ENCODE measurements at places on chromosomes 6 and 20. TPM values are rescaled to one million over a fixed set of nuclear protein-coding genes. Genes with fewer than 3 reads are reported as not detected.

The LY6G6D gene
- not detected for total RNA-seq

The SEMG1 gene
- not detected for total RNA-seq

The TNFRSF6B gene
- total RNA-seq, result 9.9 TPM

The OLIG3 gene
- total RNA-seq, result not detected

The KHDC1L gene
- total RNA-seq, result not detected

The KHDRBS2 gene
- total RNA-seq, result not detected

The NMBR gene
- total RNA-seq, result not detected

The SLC32A1 gene
- total RNA-seq, result not detected

DNA sequence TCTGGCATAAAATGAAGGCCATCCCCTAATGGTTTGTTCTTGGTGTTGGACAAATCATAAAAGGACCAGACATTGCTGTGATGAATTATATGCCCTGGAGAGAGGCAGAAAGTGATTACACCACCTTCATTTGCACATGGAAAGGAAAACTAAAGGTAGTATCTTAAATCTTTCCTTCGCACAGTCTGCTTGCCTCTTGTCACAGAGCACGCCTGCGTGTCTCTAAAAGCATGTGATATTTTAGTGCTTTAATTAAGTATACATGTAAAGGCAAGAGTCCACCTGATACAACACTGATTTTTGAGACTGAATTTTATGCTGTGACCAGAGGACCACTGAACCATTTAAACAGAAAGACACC lies 28.8 kb upstream of the PLAGL1 start:
- no peak for DNase-seq

DNA sequence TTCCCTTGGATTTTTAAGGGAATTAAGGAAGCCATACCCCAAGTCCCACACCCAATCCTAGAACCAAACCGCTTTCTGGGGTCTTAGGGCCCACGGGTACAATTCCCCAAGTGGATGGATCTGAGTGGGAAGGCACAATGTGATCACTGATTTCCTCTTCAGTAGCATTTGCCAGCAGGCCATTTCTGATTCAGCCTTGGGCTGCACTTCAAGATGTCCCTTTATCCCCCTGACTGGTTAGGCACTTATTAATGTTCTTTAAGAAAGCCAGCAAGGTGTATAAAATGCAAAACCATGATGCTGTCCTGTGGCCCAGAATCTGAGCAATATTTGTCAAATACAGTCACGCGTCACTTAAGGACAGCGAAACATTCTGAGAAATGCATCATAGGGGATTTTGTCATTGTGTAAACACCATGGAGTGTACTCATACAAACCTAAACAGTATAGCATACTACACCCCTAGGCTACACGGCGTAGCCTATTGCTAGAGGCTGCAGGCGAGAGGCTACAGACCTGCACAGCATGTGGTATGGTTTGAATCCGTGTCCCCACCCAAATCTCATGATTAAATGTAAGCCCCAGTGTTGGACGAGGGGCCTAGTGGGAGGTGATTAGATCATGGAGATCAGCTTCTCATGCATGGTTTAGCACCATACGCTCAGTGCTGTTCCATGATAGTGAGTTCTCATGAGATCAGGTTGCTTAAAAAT lies 234.2 kb downstream of the NRN1 start:
- no peak for DNase-seq

GRCh38 chr20:48844996-48845395 lies 17.2 kb upstream of the PREX1 start:
- DNase-seq, result no peak

- DNase-seq, result no peak
Observed at GRCh38 chr20:38460040-38460623, 12.5 kb upstream of the RALGAPB start.

DNA sequence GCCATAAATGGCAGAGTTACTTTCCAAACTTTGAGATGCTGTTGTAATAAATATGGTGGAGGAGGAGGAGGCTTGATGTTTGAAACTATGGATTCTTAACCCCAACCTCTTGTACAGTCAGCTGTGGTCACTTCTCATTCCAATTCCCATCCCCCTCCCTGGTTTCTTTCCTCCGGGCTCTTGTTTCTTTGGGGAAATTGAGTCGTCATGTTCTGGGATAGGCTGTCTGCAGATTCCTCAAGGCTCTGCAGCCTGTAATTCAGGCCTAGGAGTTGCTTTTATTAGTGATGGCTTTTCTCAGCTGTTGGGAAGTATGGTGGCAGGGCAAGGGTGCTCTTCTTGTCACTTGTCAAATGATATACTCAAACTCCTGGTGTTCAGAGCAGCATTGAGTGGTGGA lies 2.6 kb downstream of the PTK7 start:
- no peak for DNase-seq

DNA sequence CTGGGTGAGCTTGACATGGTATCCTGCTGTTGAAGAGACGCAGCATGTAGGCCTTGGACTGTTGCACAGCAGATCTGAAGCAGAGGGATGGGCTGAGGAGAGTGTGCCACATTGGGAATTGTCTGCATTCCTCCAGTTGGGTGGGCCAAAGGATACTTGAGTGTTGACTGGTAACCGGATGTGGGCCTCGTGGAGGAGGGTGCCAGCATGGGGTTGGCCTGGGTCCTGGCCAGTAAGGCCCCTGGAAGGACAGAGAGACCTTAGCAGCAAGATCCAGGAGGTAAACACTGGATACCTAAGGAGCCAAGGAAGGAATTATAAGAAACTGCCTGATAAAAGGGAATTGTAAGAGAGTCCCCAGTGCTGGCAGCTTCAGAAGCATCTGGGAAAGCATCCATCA lies 76.9 kb downstream of the FIG4 start:
- DNase-seq, result no peak

- no peak for DNase-seq
Observed at GRCh38 chr6:148955441-148955840, 208.6 kb downstream of the UST start.

DNA sequence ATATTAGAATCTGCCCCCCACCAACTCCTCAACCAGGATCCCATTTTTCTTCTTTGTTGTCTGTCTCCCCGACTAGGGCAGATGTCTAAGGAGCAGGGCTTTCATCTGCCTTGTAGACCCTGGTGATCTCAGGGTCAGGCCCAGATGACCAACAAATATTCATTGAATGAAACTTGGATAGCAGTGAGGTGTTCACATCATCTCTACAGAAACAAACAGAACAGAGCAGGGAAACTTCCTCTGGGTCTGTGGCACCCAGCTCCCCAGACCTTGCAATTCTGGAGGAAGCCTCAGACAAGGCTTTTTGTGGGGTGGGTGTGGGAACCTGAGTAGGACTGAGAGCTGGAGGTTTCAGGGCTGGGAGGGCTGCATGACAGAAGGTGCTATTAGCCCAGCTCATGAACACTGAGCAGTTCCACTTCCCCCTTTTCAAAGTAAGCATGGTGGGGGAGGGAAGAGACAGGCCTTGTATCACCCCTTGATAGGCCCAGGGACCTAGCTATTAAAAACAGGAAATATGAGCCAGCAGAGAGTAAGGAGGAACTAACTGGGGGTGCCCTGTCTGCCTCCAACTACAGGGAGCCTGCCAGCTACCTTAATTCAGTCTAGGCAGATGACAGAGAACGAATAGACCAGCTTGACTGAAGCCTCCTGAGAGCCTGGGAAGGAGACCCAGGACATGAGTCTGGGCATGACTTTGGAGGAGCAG lies 37.3 kb upstream of the TOP1 start:
- no peak for DNase-seq

DNA sequence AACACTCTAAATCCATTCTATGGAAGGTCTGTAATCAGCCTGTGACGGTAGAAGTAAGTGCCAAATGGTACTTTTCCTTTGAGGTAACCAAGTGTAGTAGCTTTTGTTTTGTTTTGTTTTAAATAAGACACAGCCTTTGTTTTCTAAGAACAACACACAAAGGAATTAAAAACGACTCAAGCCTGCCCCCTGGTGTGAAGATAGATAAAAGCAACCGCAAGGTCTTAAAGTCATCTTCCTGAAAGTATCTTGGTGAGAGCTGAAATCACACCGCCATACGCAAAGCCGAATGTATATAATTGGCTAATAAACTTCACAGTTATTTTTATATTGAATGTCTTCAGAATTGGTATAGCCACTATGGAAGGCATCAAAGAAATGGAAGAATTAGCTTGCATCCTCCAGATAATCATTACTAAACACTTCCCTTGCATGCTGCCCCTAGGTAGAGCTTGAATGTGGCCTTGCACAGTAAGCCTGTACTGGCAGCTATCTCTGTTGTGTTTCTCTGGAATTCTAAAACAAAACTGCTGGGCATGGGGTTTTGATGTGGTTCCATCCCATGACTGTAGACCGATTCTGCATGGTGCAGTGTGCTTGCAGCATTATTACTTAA lies 95.6 kb downstream of the LAMP5 start:
- DNase-seq, result peak; percentile 73

- DNase-seq, result no peak
Observed at GRCh38 chr6:83707829-83708545, 914 bp downstream of the SNAP91 start.

DNA sequence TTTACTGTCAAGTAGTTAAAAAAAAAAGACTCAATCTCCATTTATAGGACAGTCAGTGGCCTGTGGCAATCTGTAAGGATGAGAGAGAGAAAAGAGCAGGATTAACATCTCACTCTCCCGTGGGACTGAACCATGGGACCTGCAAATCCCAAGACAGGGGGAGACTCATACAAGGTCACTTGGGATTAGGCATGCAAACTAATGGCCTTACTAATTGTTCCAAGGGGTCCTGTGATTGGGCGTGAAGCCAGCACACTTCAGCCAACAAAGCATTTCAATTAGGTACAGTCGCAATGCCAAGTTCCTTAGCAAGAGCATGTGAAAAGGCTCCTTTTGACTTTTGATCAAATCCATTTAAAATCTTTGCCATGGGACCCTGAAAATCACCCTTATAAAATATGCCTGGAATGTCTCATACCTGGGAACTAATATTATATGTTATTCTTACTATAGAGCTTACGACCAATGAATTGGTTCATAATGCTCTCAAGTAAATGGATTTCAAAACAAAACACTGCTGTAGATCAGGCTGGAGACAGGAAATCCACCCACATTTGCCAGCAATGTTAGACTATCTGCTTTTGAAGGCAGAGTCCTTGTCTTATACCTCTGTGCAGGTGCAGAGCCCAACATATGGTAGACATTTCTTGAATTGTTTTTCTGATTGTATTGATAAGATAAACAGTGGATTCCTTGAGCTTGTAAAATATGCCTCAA lies 412.5 kb downstream of the GJA1 start:
- DNase-seq, result no peak

- no peak for DNase-seq
Observed at GRCh38 chr6:558089-558488, 98.8 kb downstream of the HUS1B start.

DNA sequence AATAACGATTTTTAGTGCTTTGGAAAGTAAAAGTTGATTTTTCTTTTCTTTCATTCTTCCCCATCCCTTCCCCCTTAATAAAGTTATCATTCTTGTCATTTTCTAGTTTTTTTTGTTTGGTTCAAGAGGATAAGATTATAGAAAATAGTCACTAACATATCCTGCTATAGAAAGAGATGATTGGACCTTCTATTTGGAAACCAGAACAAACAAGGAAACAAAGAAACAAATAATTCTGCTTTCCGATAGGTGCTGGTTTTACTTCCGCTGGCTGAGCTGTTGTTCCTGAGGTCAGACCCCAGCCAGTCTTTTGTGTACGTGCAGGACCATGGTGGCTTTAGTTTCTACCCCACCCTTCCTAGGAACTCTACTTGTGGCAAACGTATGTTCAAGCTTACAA lies at the start of gene CDH26:
TSS of gene CDH26 (plus strand) at position 301 of the 400 bp plus-strand sequence. CDS start 304 bp downstream, outside the sequence.
- no peak for DNase-seq

GRCh38 chr6:76982476-76983199 lies 480.7 kb downstream of the HTR1B start:
- no peak for DNase-seq

DNA sequence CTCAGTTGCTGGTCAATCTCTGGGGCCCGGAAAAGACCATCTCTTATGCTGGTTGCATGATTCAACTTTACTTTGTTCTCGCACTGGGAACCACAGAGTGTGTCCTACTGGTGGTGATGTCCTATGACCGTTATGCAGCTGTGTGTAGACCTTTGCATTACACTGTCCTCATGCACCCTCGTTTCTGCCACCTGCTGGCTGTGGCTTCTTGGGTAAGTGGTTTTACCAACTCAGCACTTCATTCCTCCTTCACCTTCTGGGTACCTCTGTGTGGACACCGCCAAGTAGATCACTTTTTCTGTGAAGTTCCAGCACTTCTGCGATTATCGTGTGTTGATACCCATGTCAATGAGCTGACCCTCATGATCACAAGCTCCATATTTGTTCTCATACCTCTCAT lies 4.3 kb downstream of the OR2J3 start:
- no peak for DNase-seq

- DNase-seq, result no peak
Observed at GRCh38 chr6:121743691-121744090, 308.2 kb downstream of the GJA1 start.

DNA sequence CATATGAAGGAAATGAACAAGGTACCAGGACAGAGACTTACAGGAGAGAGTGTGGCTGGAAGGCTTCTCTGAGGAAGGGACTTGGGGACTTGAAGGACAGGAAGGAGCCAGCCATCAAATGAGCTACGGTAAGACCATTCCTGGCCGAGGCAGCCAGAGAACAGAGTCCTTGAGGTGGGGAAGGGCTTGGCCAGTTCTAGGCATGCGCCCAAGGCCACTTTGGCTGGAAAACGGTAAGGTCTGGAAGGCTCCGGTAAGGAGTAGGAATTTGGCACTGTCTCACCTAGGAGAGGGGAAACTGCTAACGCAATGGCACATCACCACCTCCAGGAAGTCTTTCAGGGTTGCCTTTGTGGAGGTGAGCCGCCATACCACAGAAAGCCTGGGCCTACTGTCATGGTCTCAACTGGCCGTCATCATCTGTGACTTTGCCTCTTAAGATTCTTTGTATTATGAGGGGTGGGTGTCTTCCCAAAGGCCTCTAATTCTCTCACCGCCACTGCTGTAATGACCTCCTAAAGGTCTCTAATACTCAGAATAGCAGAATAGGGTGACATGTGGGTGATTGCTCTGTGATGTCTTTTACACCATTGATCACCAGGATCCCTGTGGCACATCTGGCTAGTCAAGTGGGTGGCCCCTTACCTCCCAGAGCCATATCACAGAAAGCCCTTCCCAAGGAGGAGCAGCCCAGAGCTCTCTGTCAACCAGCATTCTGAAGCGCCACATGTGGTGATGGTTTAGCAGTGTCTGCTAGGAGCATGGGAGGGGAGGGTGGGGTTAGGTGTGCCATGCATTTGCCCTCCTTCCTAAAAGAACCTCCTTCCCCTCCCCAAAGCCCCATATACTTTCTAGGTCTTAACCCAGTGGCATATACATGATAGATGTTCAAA lies 17.7 kb upstream of the STX16 start:
- no peak for DNase-seq

Data from body of pancreas (tissue), 4 donors.